ENCODE measurements at places on chromosomes 13 and 19. TPM values are rescaled to one million over a fixed set of nuclear protein-coding genes. Genes with fewer than 3 reads are reported as not detected.

DNA sequence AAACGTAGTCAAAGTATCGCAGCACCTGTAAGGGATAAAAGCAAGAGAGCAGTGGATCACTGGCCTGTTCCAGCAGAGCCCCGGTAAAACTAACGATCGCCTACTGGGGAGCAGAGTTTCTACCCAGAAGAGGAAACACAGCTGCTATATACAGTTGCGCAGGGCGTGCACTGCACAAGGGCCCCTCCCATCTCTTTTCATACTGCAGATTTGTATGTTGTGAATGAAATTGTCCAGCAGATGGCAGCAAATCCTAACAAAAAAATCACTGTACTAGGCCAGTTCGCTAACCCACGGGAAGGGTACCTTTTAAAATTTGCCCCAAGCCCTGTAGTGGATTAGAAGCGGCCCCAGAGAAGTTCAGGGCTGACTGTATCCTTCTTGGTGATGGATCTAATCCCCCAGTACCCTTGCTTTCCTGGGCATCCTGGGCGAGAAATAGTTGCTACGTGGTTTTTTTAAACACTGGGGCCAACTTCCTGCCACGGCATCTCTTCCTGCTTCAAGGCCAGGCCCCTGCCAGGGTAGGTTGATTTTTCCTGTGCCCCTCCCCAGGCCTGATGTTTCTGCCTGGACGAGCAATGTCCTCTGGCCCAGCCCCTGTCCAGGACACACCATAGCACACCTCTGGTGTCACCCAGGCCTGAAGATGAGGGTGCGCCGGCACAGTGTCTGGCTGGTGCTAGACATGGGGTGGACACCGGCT is 127.0 kb downstream of the IER2 start:
- DNase-seq, result peak; percentile 91

Gene METTL21C
- not detected for total RNA-seq

DNA sequence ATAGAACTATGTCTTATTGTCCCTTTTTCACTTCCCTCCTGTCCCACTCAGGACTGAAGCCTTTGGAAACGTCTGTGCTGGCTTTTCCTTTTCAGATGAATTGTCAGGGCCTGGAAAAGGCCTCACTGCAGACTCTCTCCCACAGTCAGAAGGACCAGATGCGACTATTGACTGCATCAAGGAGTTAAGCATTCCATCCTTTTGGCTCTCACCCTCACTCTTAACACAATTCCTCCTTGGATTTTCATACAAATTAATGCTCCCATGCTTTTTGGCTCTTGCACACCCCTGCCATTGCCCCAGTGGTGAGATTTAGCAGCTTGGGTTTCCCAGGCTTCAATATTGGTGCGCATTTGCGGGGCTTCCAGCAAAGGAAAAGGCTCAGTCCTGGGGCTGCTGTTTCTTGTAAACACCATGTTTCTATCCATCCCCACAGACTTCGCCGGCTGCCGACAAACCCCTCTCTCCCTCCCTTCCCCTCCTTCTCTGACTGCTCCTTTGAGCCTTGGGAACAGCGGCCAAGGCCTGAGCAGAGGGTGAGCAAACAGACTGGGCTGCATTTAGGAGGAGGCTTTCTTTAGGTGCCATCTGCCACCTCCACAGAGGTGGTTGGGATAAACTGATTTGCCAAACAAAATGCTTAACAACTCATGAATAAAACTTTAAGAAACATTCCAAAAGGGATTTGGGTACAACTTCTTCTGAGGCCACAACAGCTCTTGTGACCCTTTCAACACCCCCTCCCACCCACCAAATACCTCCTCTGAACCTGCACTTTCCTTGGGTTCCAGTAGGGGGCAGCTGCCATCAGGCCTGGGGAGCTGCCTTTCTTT is 48.6 kb upstream of the PCDH8 start:
- no peak for DNase-seq

Gene CYP4F2
- total RNA-seq, result not detected

Gene CNN1
- not detected for total RNA-seq

Gene ZNF534
- total RNA-seq, result not detected
